Fibroblast of pulmonary artery (primary cell): ENCODE measurements at places on chromosomes 3 and 15.
A peak's percentile ranks its signal among the peaks of the same experiment; 100 is the strongest.

- DNase-seq: peak; percentile 67
Observed at GRCh38 chr3:186108106-186108940, 566 bp downstream of the ETV5 start.

DNA sequence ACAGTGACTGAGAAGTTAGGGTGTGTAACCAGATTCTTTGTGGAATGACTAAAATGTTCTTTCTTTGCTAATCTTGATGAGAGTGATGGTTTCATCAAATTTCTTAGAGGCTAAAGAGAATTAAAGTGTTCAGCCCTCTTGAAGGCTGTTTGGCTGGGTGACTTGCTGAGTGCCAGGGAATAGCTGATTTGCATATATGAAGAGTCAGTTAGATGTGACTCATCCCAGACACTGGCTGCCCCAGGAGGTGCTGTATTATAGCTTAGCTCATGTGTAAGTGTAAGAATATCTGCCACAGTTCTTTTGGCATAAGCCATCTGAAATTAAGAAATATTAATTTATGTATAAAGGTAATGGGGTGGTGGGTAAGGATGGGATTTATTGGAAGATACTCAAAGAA, 535.1 kb downstream of the NLGN1 start:
- peak; percentile 28 for DNase-seq

GRCh38 chr15:75161917-75162414, 39.7 kb upstream of the C15orf39 start:
- peak; percentile 61 for DNase-seq

DNA sequence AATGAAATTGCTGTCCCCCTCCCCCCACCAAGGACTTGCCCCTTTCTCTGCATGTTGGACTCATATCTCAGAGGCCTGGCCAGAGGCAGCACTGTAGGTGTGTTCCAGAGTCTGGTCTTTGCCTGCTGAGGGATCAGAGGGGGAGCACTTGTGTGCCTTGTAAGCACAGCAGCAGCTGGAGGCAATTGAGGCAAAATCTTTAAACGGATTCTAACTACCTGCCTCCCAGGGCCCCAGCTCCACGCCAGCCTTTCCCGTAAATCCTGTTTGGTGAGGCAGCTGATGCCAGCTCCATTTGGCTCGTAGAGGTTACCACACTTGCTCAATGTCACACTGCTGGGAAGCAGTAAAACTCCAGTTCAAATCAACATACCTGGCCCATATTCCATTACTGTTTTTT, 2.3 kb upstream of the IDH2 start:
- DNase-seq: no peak

DNA sequence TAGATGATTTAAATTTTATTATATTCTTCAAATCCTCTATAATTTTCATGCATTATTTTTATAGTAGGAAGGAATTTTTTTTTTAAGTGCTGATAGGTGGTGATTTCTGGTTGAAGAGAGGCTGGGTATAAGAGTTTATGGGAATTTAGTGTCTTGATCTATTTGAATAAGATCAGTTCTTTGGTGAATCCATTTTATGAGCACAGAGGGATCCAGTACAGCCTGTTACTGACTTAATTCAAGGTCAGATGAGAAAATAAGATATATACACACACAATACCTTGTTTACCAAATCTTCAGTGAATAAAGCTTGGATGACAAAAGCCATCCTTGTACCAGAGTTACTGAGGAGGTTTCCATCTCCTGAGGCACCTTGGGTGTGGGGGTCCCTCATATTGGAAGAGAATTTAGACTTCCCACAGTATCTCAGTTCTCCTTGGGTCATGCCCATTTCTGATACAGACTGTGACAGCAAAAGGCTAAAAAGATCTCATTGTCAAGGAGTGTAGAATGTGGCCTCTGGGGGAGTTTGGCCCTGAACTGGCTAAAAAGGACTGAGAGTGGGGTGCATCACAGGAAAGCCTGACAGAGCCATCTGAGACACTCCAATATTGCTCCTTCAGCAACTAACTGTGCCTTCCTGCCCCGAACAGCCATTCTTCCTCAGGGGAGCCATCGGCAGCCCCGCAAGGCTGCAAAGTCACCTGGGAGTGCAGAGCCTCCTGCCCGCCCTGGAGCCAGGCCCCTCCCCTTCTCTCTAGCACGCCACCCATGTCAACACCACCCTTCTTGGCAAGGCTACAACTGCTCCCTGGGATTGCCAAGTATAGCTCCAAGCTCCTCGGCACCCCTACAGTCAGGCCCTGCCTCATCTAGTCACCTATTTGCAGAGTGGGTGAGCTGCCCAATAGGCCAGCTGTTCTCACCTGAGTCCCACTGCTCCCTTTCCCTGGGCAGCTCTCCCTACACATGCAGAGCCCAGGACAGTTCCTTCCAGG, 43.1 kb upstream of the HACD2 start:
- DNase-seq: no peak

GRCh38 chr15:46576646-46577395, 942.0 kb downstream of the SQOR start:
- DNase-seq: no peak

DNA sequence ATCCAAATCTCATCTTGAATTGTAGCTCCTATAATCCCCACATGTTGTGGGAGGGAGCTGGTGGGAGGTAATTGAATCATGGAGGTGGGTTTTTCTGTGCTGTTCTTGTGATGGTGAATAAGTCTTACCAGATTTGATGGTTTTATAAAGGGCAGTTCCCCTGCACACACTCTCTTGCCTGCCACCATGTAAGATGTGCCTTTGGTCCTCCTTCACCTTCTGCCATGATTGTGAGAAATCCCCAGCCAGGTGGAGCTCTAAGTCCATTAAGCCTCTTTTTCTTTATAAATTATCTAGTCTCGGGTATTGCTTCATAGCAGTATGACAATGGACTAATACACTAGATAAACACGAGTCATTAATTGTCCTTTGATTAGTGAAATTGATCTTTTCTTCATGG, 214.5 kb upstream of the CFAP20DC start:
- no peak for DNase-seq

GRCh38 chr15:67884514-67885174, 44.8 kb upstream of the RNU6-1 start:
- DNase-seq: peak; percentile 85

- DNase-seq: no peak
Observed at GRCh38 chr3:52218454-52218853, 7.0 kb downstream of the TLR9 start.

- DNase-seq: no peak
Observed at GRCh38 chr3:14524311-14524711, 15.8 kb downstream of the GRIP2 start.

DNA sequence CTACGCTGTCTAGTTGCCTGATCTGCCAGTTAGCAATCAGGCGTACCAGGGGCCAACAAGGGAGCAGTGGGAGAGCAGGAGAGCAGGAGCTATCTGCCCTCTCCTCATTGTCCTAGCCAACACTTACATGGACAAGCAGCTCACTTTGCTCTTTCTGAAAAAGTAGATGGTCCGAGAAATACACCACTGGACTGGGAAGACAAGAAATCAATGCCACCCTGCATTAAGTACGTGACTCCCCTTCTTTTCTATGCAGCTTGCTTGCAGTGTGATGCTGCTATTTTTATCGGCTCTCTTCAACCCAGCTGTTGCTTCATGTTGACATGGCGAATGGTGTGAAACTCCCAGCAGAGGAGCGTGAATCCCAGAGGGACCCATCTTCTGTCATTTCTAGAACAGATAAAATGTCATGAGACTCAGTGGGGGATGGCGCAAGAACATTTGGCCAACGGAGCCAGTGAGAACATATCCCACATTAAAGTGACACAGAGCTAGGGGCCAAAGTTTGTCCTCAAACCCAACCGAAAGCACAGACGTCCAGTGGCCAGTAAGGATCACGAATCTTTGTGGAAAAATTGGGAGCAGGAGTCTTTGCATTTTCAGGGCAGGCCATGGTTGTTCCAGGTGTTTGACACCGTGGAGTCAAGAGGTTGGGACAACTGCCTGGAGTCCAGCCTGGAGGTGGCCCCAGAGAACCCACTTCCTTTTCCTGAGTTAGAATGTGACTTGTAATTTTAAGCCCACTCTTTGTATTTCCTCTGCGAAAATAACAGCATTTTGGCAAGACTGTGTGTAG, 53.7 kb upstream of the MEF2A start:
- peak; percentile 42 for DNase-seq

DNA sequence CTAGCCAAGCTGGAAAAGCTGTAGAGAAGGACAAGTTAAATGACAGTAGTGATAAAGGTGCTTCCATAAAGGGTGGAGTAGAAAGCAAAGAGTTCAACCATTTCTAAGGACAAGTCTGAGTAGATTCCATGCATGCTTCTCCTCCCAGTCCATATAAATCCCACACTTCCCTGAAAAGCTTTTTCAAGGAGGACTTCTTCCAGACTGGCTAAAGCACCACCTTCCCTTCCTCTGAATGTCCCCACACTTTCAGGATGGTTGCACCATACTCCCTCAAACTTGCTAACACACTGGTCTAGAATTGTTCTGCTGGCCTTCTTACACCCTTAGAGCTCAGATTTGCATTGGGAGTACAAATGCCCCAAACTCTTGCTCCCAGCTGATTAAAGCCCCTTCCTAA, 40.9 kb downstream of the FBN1 start:
- peak; percentile 55 for DNase-seq

DNA sequence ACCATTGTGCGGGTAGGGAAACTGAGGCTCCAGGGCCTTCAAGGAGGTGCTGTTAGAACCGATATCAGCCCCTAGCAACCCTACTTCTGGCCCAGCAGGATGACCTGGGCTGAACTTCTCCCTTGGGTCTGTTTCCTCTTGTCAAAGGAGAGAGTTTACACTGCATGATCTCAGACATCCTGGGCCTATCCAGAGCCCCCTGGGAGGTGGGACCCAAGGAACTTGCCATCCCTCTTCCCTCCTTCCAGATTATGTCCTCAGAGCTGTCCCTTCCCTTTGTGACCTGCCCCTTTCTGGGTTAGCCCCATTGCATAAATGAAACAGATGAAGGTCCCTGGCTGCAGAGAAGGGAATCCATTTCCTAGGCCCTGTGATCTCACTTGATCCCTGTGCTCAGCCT, 12.3 kb upstream of the DNAH1 start:
- no peak for DNase-seq

GRCh38 chr3:143363949-143364348, 244.4 kb downstream of the CHST2 start:
- no peak for DNase-seq

GRCh38 chr3:52238761-52239701, at the start of gene TWF2:
Gene TWF2 (minus strand): TSS chr3:52239158. CDS start chr3:52239016, 142 bp downstream.
- DNase-seq: peak; percentile 77

GRCh38 chr3:181713676-181714612, 2.2 kb downstream of the SOX2 start:
- no peak for DNase-seq

GRCh38 chr15:73754461-73754860, 1.3 kb upstream of the INSYN1 start:
- DNase-seq: no peak

DNA sequence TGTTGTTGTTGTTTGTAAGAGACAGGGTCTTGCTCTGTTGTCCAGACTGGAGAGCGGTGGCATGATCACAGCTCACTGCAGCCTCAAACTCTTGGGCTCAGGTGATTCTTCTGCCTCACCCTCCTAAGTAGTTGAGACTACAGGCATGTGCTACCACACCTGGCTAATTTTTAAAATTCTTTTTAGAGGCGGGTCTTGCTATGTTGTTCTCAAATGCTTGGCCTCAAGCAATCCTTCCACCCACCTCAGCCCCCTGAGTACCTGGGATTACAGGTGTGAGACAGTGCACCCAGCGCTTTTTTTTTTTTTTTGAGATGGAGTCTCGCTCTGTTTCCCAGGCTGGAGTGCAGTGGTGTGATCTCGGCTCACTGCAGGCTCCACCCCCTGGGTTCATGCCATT, 46.7 kb downstream of the TMOD3 start:
- no peak for DNase-seq

DNA sequence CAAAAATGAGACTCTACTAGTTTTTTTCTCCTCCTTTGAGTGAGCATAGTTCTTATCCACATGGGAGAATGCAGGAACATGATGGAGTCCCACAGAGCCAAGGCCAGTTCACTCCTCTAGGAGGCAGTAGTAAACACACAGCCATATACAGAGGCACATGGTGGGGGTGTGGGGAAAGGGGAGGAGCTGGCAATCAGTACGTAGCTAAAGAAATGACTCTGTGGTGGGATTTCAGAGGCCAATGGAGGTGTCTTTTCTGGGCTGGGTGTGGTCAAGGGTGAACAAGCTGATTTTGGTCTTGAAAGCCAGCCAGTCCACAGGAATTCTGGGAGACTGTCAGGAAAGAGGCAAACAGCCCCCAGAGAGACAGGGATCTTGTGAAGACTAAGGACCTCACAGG, 6.6 kb upstream of the RAB11A start:
- peak; percentile 74 for DNase-seq

DNA sequence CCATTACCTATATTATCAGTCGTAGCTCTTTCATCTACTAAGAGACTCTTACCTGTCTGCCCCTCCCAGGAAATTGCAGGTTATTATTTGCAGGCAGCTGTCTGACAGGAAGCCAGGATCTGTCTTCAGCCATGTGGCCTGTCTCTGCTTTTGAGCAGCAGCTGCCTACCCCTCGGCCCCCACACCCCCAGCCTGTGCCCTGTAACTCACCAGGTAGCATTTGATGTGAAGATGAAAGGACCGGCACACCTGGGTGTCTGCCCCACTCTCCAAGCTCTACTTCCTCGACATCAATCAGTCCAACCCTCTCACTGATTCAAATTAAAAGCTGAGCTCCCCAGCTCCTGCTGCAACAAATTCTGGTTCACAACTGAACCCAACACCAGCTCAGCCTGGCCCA, 197.2 kb upstream of the CTNNB1 start:
- no peak for DNase-seq

DNA sequence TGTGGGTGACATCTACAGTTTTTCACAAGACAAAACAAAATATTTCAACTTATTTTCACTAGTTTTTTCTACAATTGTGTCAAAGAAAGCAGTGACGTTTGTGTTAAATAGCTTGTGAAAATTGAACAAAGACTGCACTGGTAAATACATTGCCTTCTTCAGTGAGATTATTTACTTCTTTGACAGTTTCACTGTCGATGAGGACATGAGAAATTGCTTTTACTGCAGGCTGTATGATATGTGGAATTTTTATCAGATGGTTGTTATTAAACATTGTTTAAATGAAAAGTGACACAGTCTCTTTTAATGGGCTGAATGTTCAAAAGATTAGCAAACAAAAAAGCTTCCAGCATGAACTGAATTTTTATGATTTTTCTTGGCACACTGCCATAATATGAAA, 773.9 kb upstream of the CADM2 start:
- no peak for DNase-seq

- no peak for DNase-seq
Observed at GRCh38 chr3:25655659-25656058, 9.0 kb downstream of the TOP2B start.
